Adrenal gland (tissue), 19 donors: ENCODE measurements at places on chromosomes 12 and 14. TPM values are rescaled to one million over a fixed set of nuclear protein-coding genes. Genes with fewer than 3 reads are reported as not detected.

DNA sequence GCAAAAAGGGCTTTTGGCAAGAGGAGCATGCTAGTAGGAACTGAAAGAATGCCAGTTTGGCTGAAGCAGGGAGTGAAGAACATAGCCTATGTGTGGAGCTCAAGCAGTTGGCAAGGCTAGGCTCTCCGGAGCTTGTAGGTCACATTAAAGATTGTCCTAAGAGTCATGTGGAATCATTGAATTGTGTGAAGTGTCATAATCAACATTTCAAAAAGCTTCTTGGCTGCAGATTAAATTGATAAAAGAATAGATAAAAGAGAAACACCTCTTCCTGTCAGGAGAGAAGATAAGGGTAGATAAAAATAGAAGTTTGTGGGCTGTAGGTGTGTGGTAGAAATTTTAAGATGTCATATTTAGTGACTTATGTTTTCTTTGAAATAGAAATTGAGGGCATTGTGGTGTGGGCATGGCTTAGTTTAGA, 36.1 kb downstream of the CPSF6 start:
- H3K27me3 ChIP-seq: no peaks in the 10 kb centered on the region
- no peak overlapping the region for H3K4me3 ChIP-seq
- peak; percentile 32 for DNase-seq
- no peak overlapping the region for H3K27ac ChIP-seq
- no peaks in the 10 kb centered on the region for H3K36me3 ChIP-seq
- peaks cover 13% of the 10 kb centered on the region for H3K4me1 ChIP-seq

DNA sequence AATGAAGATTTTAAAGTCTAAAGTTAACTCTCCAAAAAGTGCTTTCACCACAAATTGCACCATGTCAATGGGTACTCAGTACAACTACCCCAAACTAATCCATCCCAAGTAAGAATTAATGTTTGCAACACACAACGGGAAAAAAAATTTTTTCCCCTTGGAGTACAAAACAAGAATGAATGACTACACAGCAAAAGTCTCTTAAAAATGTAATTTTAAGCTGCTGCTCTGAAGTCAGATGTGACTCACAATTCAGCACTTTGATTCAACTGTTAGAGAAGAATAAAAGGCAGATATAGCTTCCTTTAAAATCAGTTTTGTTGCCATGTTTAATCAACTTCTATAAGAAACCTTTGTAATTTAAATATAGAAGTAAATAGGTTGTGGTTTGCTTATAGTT, 42.5 kb upstream of the VPS33A start:
- DNase-seq: no peak
- no peaks in the 10 kb centered on the region for H3K27me3 ChIP-seq
- H3K36me3 ChIP-seq: peaks cover 9% of the 10 kb centered on the region
- H3K4me3 ChIP-seq: no peak overlapping the region

DNA sequence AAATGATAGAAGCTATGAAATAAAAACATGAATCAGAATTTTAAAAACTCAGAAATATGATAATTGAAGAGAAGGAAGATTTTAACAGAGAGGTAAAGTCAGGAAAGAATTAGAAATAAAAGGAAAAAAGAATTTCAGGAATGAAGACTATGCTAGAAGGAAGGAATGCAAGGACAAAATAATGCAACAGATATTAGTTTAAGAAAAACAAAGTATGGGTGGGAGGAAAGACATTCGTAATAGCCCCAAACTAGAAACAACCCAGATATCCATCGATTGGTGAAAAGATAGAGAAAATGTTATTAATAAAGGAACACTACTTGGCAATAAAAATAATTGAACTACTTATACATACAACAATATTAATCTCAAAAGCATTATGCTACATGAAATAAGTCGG, 129.6 kb downstream of the AKAP6 start:
- H3K27ac ChIP-seq: no peak overlapping the region
- H3K27me3 ChIP-seq: no peaks in the 10 kb centered on the region
- no peak overlapping the region for H3K4me3 ChIP-seq
- no peak for DNase-seq
- no peaks in the 10 kb centered on the region for H3K36me3 ChIP-seq

GRCh38 chr14:20460458-20461224, 593 bp downstream of the PIP4P1 start:
- H3K27ac ChIP-seq: peak overlapping the region; percentile 55
- H3K36me3 ChIP-seq: peaks cover 32% of the 10 kb centered on the region

GRCh38 chr14:69087061-69087461, 65.9 kb downstream of the DCAF5 start:
- H3K4me3 ChIP-seq: no peak overlapping the region
- H3K36me3 ChIP-seq: peaks cover 47% of the 10 kb centered on the region
- H3K27ac ChIP-seq: no peak overlapping the region
- H3K27me3 ChIP-seq: no peaks in the 10 kb centered on the region

FITM1 gene
- total RNA-seq: 6.9 TPM

DNA sequence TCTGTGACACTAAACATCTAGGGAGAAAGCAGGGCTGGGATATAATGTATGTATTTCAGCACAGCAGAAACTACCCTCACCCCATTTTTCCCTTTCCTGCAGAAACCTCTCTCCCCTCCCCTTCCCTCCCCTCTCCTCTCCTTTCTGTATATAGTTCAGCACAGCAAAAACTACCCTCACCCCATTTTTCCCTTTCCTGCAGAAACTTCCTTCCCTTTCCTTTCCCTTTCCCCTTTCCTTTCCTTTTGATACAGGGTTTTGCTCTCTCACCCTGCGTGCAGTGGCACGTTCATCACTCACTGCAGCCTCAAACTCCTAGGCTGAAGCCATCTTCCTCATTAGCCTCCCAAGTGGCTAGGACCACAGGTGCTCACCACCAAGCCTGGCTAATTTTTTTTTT, 2.1 kb downstream of the PMEL start:
- no peaks in the 10 kb centered on the region for H3K36me3 ChIP-seq
- no peak for DNase-seq
- peaks cover 6% of the 10 kb centered on the region for H3K4me1 ChIP-seq

GRCh38 chr14:101926085-101926484, 38.3 kb upstream of the DYNC1H1 start:
- H3K27ac ChIP-seq: no peak overlapping the region
- H3K4me3 ChIP-seq: no peak overlapping the region
- no peaks in the 10 kb centered on the region for H3K27me3 ChIP-seq
- no peak for DNase-seq

DNA sequence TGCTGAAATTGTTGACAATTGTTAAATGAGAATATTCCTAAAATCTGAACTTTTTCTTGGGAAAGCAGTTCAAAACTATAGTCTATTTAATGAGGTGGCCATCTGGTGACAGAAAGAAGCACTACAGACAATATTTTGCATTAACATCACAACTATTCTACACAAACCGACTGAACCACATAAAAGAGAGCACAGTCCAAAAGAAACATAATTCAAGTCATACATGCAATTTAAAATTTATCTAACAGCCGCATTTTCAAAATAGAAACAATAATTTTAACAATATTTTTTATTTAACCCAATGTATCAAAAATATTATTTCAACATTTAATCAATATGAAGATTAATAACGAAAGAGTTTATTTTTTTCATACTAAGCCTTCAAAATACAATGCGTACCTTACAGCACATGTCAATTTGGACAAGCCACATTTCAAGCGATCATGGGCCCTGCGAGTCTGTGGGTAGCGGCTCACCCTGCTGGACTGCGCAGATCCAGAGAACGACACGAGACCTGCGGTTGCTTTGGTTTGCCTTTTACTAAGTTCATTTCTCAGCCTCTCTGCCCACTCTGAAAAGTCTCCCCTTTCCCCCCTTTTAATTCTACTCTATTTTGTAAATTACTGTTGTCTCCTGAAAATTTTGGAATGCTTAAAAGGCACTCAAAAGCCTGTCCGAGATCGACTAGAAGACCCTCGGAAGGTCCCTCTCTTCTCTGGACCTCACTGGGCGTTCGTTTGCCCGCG, 947 bp upstream of the LRRC9 start:
- H3K4me1 ChIP-seq: peaks cover 7% of the 10 kb centered on the region
- no peaks in the 10 kb centered on the region for H3K36me3 ChIP-seq

- H3K36me3 ChIP-seq: no peaks in the 10 kb centered on the region
- no peak overlapping the region for H3K27ac ChIP-seq
- no peaks in the 10 kb centered on the region for H3K27me3 ChIP-seq
Observed at GRCh38 chr12:93347054-93347785, 30.5 kb upstream of the NUDT4 start.

- no peak for DNase-seq
- no peaks in the 10 kb centered on the region for H3K27me3 ChIP-seq
- no peak overlapping the region for H3K4me3 ChIP-seq
Observed at GRCh38 chr12:121974026-121974985, 47.4 kb upstream of the BCL7A start.

HVCN1 gene
- total RNA-seq: 7.6 TPM

- H3K27ac ChIP-seq: no peak overlapping the region
- H3K4me1 ChIP-seq: no peaks in the 10 kb centered on the region
- no peaks in the 10 kb centered on the region for H3K27me3 ChIP-seq
- no peak for DNase-seq
- no peaks in the 10 kb centered on the region for H3K36me3 ChIP-seq
Observed at GRCh38 chr14:57508756-57509155, 15.1 kb upstream of the CCDC198 start.

OSBPL8 gene
- 66.3 TPM for total RNA-seq

CMKLR1 gene
- total RNA-seq: 19.9 TPM

HCAR3 gene
- not detected for total RNA-seq

- no peaks in the 10 kb centered on the region for H3K36me3 ChIP-seq
- DNase-seq: no peak
- no peak overlapping the region for H3K27ac ChIP-seq
- H3K27me3 ChIP-seq: no peaks in the 10 kb centered on the region
Observed at GRCh38 chr12:27429606-27430005, 16.9 kb upstream of the SMCO2 start.

NAV3 gene
- total RNA-seq: 24.7 TPM

DNA sequence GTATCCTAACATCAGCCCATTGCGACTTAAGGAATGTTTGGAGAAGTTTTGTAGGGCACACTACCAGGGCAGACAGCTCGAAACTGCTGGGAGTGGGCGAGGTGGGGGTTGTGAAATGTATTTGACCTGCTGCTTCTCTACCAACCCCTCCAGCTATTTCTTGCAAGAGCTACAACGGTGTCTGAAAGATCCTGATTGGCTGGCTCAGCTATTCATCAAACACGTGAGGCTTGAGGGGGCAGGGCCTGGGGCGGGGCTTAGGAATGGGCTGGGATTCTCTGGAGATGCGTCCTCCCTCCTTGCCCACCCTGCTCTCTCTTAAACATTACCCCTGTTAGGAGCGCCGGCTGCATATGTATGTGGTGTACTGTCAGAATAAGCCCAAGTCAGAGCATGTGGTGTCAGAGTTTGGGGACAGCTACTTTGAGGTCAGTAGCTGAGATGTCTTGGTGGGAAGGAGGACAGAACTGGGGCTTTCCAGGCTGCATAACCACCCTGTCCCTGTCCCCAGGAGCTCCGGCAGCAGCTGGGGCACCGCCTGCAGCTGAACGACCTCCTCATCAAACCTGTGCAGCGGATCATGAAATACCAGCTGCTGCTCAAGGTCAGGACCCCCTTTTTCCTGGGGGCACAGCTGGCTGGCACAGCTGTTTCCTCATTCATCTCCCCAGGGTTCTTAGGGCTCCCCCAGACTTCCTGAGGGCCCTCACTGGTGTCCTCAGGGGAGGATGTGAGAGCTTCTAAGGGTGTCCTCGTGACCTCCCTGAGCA, 3.1 kb downstream of the ARHGEF25 start:
- H3K27me3 ChIP-seq: peaks cover under 1% of the 10 kb centered on the region
- peaks cover 5% of the 10 kb centered on the region for H3K4me1 ChIP-seq
- H3K4me3 ChIP-seq: no peak overlapping the region
- H3K27ac ChIP-seq: no peak overlapping the region

GRCh38 chr12:108679106-108679681, 45.5 kb upstream of the SELPLG start:
- no peaks in the 10 kb centered on the region for H3K4me1 ChIP-seq
- no peak overlapping the region for H3K4me3 ChIP-seq
- H3K36me3 ChIP-seq: peaks cover 8% of the 10 kb centered on the region
- no peaks in the 10 kb centered on the region for H3K27me3 ChIP-seq
- H3K27ac ChIP-seq: no peak overlapping the region

FMNL3 gene
- total RNA-seq: 14.8 TPM
